ENCODE measurements at places on chromosomes 5 and 9. TPM values are rescaled to one million over a fixed set of nuclear protein-coding genes. Genes with fewer than 3 reads are reported as not detected.

Gene KCNN2
- total RNA-seq = 3.4 TPM

DNA sequence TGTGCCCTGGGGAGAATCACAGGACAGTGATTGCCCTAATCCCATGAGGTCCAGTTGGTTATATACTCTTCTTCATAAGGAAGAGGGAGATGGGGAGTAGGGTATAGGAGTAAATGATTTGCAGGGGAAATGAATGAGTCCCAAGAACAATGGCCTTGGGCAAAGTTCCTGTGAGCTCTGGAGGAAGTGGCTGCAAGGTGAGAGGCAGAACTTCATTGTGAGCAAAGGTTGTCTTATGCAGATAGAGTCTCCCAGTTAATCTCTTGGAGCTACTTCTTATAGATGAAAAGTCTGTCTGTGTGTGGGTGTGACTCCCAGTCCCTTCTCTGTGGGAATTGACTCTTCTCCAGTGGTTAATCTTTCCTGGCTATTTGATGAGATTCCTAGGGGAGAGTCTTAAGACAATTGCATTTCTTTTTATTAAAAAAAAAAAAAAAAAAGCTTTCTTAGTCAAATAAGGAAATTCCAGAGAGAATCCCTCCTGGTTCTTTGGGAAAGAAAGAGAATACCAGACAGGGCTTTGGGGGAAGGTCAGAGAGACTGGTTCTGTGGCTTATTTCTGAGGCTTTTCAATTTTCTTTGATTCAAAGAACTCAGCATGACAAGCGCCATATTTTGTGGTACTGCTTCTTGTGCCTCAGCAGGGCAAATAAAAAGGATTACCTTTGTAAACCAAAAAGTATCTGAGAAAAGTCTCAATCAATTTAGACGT is 33.6 kb upstream of the MEGF10 start:
- no peak for DNase-seq

Gene SEC61B
- 80.8 TPM for total RNA-seq

DNA sequence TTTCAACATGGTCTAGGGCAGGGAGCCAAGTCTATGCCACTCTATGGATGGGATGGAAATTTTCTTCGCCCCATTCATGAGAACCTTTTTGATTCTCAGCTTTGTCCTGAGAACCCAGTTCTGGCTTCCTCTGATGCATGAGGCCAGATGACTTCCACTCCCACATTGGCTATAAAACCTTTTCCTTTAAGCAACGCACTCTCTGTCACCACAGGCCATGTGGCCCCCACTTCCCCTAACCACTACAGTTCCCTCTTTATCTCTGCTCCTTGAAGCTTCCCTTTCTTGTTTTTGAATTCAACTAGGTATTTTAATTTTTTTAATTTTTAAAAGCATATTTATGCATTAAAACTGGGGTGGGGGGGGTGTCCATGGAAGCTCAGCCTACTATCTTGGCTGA is 401.3 kb downstream of the ENC1 start:
- DNase-seq = no peak

DNA sequence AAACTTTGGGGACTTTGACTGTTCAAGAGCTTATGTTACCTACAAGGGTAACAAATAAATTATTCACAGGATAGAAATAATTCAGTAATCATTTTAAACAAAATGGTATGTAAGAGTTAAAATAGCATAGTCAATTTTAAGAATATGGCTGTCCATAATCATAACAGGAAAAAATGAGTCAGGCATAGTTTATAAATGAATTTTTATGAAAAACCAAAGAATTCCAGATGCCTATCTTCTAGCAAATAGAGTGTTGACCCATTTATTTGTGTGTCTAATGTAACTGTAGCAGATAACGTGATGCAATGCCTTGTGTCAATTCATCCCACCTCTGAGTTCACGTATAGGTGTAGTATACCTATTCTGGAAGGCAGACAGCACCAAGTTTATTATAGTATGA is 169.7 kb upstream of the CDH9 start:
- DNase-seq = no peak

DNA sequence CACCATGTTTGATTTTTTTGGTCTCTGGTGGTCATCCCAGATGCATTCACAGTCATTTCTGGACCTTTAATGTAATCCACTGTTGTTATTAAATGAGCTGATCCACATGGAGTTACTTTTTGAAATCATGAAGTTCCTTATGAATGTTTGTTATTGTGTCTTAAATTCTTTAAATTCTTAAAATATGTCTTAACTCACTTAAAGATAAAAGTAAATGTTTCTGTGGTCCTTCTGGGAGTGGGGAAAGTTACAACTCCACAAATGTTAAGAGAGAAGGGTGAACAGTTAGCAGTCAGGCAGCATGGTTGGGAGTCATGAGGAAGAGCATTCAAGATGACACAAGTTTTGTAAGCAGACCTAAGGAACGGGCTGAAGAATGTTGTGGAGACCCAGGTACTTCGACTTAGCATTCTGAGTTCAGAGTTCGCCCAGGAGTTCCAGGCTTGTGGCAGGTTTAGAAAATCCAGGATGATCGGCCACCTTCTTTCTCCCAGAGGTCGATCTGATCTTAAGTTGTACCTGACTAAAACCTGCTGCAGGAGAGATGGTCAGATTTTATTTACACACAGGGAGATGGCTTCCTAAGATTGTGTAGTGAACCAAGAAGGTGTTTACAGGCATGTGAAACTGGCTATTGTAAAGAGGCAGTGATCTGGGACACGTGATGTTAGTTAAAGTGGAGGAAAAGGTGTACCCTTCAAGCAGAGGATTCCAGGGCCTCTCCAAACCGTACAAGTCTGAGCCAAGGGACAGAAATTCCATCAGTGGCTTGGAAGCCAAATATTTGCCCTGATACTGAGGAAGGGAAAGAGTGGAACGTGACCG is 17.2 kb downstream of the SLC1A1 start:
- no peak for DNase-seq

DNA sequence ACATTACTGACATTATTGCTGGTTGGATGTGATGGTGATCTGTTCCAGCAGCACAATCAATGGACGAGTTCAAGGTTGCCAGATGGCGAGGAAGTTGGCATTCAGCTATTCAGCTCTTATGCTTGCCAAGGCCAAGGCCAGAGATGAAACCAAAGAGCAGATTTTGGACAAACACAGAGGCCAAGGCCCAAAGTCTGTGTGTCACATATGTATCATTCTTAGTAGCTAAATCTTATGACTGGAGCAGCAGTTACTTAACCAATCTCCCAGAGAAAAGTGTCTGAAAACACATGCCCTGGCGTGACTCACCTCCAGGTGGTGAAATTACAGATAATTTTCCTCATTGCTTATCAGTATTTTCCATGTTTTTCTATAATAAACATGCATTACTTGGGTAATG is 189.0 kb upstream of the EGFLAM start:
- no peak for DNase-seq

Gene PCDHGA3
- total RNA-seq = 3.4 TPM

GRCh38 chr9:76576344-76576743 is 117.4 kb downstream of the GCNT1 start:
- no peak for DNase-seq

- DNase-seq = no peak
Measured at GRCh38 chr5:133534566-133534965, 77.8 kb downstream of the FSTL4 start.

GRCh38 chr5:158751961-158752655 is 347.6 kb downstream of the EBF1 start:
- no peak for DNase-seq

All from vagina (tissue), 2 donors.